ENCODE measurements at places on chromosomes 4 and X. TPM values are rescaled to one million over a fixed set of nuclear protein-coding genes. Genes with fewer than 3 reads are reported as not detected.

DNA sequence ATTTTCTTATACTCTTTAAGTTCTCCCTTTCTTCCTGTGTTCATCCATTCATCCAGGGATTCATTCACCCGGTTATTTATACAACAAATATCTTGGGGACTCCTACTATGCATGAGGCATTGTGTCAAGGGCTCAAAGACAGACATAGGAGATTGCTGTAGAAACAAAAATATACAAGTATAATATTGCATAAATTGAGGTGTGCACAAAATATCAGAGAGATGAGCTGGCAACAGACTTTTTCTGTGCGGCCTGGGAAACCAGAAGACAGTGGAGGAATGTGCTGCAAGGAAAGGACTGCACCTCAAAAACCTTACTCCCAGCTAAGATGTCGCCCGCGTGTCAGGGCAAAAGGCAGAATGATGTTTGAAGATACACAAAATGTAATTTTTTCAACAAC is 9.6 kb downstream of the OTOP1 start:
- no peak overlapping the region for H3K4me3 ChIP-seq
- H3K27ac ChIP-seq = no peak overlapping the region
- no peaks in the 10 kb centered on the region for H3K36me3 ChIP-seq
- peaks cover 15% of the 10 kb centered on the region for H3K27me3 ChIP-seq

DNA sequence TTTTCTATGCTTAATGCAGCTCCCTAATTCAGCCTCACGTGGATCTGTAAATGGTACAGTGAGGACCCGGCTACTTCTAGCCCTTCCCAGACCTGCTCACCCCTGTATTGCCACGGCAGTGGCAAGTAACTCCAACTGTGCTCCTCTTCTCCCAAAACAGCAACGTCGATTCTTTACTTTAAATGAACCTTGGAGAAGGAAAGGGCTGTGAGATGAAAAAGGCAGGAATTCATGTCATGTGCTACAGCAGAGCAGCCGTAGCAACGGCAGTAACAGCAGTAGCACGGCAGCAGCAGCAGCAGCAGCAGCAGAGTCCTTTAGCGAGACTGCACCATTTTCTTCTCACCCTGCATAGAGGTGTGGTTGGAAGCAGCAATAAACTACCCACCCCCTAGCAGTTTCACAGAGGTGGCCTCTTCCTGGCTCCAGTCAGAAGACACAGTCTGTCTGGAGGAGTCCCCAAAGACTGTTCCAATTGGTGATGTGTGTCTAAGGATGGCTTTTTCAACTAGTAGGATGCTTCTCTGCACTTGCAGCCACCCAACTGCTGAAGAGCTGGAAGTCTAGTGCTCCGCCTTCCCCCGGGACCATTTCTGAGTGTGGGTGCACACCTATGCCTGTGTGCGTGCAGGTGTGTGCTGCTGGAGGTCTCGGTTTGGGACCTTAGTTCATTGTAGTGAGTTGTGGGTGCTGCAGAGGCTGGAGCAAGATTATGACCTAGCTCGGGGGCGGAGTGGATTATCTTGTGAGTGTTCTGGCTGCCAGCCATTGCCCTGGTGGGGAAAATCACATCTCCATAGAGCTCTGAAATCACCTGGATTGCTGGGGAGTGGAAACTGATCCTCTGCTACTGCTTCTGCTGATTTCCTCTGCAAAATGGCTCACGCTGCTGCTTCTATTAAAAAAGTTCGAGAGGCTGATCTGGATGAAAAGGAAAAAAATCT is 67.2 kb downstream of the ANK2 start:
- H3K4me3 ChIP-seq = no peak overlapping the region
- no peaks in the 10 kb centered on the region for H3K4me1 ChIP-seq
- no peak for DNase-seq
- H3K36me3 ChIP-seq = no peaks in the 10 kb centered on the region
- peaks cover 4% of the 10 kb centered on the region for H3K27me3 ChIP-seq
- H3K27ac ChIP-seq = no peak overlapping the region

- H3K36me3 ChIP-seq = no peaks in the 10 kb centered on the region
- H3K27ac ChIP-seq = no peak overlapping the region
- no peaks in the 10 kb centered on the region for H3K27me3 ChIP-seq
- H3K4me3 ChIP-seq = no peak overlapping the region
- DNase-seq = no peak
These were observed 256.9 kb downstream of the PARM1 start for GRCh38 chr4:75189711-75190335.

EVC2 gene
- 0.40 TPM for total RNA-seq

Measured in activated CD4-positive, alpha-beta T cell treated with anti-CD3 and anti-CD28 coated beads, Interleukin-2, amount 10 ng/mL, durations not matched to agents 24 days and 14 days (primary cell).